AG04450 (cell line): ENCODE measurements at places on chromosomes 16 and 17. TPM values are rescaled to one million over a fixed set of nuclear protein-coding genes. Genes with fewer than 3 reads are reported as not detected.
A peak's percentile ranks its signal among the peaks of the same experiment; 100 is the strongest.

DNA sequence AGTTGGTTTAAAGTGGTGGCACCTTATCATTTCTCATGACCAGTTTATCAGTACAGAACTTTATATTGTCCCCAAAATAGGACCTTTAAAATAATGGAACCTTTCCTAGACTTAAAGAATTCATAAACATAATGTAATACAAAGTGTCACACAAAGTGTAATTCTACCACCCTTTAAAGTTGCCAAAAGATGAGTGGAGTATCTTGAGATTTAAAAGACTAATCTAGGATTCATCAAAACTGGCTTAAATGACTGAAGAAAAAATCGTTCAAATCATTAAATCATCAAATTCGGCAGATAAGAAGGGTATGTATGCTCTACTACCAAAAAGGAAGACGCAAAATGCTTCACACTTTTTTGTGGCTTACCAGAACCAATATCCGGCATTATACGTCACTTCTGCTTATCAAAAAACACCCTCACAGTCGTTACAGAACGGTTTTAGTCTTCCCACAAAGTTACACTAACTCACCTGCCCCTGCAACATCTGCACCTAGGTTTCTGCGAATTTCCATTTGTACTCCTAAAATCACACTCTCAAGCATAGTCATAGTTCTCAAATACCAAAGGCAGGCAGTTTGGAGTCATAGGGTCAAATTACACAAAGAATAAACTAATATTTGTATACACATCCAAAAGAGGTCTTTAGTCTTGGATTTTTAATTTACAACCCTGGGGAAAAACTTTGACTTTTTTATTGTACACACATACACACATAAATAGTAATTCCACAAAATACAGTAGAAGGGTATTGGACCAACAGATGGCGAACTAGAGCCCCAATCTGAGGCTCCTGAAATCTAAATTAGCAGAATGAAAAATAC lies 1.4 kb upstream of the KANSL1 start:
- DNase-seq, result no peak

Gene SIRT7
- 4.3 and 6.0 TPM in 2 replicates for polyA plus RNA-seq

GRCh38 chr17:75151930-75152329 lies 2.4 kb downstream of the JPT1 start:
- no peak for DNase-seq

- no peak for DNase-seq
These were observed at the start of gene PLXDC1 for GRCh38 chr17:39151150-39151942. Gene PLXDC1, minus strand, starts transcription at chr17:39151637. Its CDS starts 200 bp downstream, at chr17:39151437.

Gene CCL11
- polyA plus RNA-seq, result 0.73 and 0.89 TPM in 2 replicates

DNA sequence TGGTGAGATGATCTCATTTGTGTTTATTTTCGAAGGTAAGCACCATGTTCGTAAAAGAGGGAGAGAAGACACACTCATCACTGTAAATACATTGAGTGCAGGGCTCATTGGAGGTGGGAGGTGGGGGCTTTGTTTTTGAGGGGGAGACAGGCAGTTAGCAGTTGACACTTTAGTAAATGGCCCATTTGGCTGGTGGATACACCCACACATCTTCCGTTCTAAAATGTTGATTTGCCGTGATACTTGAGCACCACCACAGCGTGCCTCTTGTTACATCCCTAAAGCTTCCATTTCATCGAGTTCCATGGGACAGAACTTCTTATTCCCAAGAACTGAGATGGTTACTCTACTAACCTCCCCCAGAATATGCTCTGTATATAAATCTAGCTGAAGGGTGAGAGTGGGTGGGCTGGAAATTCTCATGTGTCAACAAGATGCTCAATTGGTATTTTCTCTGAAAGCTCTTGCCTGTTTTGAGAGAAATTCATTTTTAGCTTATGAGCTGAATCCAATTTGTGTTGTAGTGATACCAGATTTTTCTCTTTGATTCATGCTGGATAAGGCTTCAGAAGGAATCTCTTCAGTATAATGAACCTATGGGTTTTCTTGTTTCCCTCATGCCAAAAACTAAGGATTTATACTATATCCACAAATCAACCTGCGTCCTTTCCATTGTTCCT lies 314.3 kb downstream of the RBFOX1 start:
- DNase-seq, result no peak

GRCh38 chr16:4064950-4065352 lies 51.3 kb downstream of the ADCY9 start:
- no peak for DNase-seq

GRCh38 chr16:48910214-48910613 lies 300.2 kb upstream of the N4BP1 start:
- DNase-seq, result no peak

GRCh38 chr16:85123891-85124635 lies 11.8 kb upstream of the CIBAR2 start:
- DNase-seq, result peak; percentile 68

GRCh38 chr17:50261051-50261915 lies 13.0 kb upstream of the TMEM92 start:
- no peak for DNase-seq

DNA sequence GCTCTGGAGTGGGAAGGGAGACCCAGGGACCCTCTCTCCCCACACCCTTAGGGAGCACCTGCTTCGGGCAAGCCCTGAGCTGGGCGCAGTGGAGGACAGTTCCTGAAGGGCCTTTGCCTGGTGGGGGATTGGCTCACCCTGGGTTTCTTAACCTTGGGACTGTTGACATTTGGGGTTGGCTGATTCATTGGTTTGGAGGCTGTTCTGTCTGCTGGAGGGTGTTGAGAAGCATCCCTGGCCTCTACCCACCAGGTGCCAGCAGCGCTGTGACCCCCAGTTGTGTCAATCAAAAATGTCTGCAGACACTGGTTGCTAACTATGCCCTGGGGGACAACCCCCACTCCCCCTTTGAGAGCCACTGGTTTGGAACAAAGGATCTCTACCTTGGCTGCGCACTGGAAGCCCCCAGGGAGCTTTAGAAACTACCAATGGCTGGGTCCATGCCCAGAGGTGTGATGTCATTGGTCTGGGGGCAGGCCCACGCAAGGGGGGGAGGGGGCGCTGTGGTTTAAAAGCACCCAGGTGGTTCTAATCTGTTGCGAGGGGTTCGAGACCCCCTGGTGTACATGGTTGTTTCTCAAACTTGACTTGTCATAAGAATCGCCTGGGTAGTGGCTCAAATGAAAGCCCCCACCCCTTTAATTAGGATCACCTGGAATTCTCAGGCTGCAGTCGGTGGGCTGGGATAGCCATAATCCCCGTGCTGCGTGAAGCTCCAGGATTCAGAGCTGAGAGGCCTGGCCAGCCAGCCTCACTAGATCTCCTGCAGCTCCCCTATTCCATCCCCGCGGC lies 151.9 kb upstream of the GSE1 start:
- DNase-seq, result peak; percentile 10

Gene CDYL2
- 2.3 and 2.9 TPM in 2 replicates for polyA plus RNA-seq

GRCh38 chr16:69481901-69482341 lies 57.5 kb downstream of the CYB5B start:
- DNase-seq, result no peak

Gene RRAD
- polyA plus RNA-seq, result 1.9 and 2.7 TPM in 2 replicates

- no peak for DNase-seq
These were observed 23.7 kb downstream of the YPEL2 start for GRCh38 chr17:59355030-59355701.

DNA sequence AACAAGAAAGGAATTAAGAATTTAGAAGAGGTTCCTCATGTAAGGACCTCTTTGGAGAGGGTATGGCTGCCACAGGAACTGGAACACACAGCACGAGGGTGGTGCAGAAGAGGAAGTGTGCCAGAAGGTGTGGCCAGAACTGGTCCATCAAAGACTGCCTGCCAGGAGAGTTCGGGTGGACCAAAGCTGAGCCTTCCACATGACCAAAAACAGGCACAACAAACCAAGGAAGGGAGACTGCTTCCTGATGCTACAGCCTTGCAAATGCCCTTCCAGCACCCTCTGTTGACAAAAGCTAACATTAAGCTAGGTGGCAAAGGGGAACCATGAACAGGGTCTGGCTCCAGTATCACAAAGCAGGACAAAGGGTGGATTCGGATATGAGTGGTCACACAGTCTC lies 125.8 kb upstream of the TMEM97 start:
- DNase-seq, result no peak

DNA sequence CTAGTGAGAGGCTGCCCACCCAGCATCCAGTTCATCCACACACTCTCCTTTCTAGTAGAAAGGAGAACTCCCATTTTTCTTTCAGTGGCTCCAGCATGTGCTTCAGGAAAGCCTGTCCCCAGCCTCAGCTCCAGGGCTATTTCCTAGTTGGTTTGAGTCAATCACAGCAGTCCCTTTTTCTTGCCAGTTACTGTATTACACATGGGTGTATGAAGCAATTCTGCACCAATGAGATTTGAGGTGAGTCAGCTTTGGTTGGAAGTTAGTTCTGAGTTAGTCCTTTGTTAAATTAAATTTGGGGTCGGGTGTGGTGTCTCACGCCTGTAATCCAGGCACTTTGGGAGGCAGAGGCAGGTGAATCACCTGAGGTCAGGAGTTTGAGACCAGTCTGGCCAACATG lies 24.8 kb downstream of the RAD51D start:
- DNase-seq, result peak; percentile 60

GRCh38 chr17:78323826-78324390 lies 36.0 kb downstream of the SOCS3 start:
- DNase-seq, result no peak

Gene TBC1D16
- polyA plus RNA-seq, result 10.9 and 14.7 TPM in 2 replicates

DNA sequence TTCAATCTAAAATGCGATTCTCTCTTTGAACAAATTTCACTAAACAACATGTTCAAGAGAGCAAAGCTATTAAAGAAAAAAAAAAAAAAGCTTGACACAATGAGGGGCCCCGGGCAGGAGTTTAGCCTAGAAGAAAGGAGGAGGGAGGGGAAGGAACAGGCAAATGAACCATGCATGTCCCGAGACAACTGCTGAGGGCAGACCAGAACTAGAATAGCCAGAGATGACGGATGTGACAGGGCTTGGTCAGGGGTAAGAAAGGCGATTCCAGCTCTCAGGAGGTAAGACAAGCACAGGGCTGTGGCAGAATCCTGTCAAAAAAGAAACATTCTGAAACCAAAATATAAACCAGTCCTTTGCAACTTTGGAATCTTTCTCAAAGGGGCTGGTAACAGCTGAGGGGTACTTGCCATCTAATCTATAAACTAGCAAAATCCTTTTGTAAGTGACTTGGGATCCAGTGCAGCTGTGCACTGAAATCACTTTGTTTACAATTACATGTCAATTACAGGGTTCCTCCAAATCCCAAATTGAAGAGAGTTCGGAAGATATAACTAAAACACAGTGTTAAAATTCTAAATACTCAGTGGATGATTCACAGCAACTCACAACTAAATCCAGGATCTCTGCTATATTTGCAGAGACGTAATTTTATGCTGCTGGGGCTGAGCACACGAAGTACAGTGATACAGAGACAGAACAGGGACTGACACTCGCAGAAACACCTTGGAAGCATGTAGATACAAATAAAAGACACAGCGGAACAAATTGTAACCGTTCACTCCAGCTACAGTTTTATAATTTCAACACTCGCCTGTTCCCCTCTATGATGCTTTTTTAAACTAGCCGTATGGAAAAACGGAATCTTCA lies 567.4 kb upstream of the ZFHX3 start:
- no peak for DNase-seq
